HS-27A (cell line): ENCODE measurements at places on chromosomes 2 and 18.

- DNase-seq: no peak
Measured at GRCh38 chr2:11186145-11186544, 30.9 kb downstream of the SLC66A3 start.

GRCh38 chr2:203412546-203413331 lies 84.5 kb downstream of the ABI2 start:
- no peak for DNase-seq

- no peak for DNase-seq
Measured at GRCh38 chr2:45452866-45453265, 158.2 kb downstream of the SRBD1 start.

- no peak for DNase-seq
Measured at GRCh38 chr18:59352250-59352855, 6.7 kb downstream of the LMAN1 start.

DNA sequence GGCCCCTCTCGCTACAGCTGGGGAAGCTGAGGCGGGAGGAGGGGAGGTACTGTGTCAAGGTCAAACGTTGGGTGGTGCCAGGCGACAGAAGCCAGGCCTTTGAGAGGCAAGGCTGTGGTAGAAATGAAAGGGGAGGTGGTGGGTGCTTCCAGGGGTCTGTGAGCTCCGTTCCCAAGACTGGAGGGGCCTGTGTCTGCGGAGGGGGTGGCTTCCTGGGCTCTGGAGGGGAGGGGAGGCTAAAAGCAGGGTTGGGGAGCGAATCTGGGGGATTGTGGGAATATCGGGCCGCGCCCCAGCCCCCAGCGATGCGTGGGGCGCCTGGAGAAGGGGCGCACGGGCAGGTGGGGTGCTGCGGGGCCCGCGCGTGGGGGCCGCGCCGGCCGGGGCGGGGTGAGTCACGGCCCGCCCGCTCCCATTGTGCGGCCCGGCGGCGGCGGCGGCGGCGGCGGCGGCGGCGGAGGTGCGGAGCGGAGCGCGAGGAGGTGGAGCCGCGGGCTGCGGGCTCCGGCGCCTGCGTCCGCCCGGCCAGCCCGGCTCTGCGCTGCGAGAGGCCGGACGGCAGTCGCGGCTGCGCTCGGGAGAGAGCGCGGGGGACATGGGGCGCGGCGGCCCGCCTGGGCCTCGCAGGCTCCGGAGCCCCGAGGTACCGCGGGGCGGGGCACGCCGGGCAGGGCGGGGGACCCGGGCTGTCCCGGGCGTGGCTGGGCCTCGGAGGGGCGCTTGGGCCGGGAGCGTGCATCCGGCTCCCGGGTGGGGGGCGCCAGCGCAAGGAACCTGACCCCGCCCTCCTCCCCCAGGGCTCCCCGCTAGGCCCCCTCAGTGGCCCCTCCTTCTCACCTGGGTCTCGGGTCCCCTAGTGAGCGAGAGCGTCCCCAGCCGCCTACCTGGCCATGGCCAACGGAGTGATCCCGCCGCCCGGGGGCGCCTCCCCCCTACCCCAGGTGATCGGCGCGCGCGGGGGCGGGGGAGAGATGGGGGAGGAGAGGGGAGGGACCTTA lies at the start of gene SLC4A3:
Gene SLC4A3 (plus strand): TSS at position 528 of the 998 bp plus-strand sequence. CDS start 363 bp downstream, at position 891.
- no peak for DNase-seq

- DNase-seq: no peak
Measured at GRCh38 chr2:72289283-72289682, 141.6 kb upstream of the CYP26B1 start.

- no peak for DNase-seq
Measured at GRCh38 chr18:1013951-1014350, 109.3 kb downstream of the ADCYAP1 start.

DNA sequence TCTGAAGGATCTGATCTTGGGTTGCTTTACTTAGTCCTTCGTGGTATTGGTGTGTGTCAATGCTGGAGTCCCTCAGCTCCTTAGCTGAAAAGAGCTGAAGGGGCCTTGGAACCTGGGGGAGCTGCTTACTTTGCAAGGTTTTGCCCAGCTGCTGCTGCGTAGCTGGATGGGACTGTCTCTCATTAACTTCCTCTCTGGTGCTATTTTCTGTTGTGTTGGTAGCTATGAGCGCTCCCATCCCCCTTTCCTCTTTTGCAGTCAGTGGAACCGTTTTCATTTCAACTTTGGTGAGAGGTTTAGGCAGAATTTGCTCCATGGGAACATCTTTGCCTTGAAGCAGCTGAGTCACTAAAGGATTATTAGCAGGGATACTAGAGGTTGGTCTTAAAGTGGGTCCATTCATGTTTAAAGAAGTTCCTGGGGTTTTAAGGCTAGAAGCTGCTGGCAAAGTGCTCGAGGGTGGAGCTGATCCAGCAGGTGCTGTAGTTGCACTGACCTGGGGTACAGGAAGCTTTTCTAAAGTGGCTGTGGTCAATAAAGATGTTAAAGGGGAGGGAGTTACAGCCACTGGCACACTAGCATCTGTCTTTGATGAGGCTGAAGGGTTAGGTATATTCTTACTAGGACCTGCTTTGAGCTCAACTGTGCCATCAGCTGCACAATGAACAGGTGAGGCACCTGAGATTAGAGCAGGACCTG lies 69.9 kb upstream of the DTNB start:
- DNase-seq: no peak

DNA sequence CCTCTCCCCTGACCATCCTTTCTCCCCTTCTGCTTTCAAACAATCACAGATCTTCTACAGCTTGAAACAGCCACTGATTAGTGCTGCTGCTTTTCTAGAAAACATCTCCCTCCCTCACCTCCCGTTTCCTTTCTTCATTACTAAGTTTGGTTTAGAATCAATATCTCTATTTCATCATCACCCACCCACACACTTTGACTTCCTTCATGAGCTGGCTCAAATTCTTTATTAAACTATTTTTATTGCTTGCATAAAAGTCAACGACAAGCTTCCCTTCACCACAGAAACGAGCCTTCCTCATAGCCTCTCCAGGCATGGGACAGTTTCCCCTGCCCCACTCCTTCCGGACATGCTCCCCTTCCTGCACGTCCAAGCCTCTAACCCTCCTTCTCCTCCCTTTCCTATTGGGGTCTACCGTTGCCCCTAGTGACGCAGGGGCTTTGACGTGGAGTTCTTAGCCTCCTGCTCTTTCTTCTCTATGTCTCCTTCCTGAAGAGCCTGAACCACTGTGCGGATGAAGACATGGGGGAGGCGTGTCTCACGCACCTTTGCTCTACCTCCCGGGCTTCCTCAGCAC lies 172.0 kb downstream of the AFF3 start:
- no peak for DNase-seq

DNA sequence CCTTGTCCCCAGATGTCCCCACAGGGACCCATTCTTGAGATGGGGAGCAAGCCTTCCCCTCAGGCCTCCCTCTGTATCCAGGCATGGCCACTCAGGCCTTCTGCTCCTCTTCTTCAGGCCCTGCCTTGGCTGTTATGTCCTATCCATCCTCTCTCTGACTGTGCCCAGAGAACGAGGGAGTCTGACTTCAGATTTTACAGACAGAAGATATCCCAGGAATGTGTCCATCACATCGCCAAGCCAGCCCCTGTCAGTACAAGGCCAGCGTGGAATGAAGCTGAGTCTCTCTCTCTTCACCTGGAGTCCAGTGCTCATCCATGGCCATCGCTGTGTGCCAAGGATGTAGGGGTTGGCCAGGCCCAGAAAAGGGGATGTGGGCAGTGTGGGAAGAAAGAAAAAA lies 57.6 kb downstream of the SDC1 start:
- DNase-seq: no peak

- DNase-seq: no peak
Measured at GRCh38 chr2:191023235-191023679, 9.3 kb upstream of the STAT1 start.

DNA sequence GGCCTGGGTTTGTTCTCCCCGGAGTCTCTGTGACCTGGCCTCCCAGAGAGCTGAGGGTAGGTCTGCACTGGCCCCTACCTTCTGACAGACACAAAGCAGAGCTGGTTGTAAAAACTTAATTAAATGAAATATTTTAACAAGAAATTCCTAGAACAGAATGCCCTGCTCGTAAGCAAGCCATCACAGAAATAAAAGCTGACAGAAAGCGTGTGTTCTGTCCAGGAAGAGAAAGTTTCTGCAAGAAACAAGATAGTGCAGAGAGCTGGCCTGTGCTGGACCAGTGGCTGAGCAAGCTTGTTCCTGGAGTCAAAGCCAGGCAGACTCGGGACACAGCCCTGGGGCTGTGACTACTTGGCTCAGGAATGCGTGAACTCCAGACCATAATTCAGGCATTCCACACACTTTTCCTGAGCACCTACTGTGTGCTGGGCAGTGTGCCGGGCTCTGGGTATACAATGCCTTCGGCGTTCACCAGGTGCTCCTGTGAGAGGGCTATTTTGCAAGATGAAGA lies 51.6 kb downstream of the APOB start:
- DNase-seq: peak; percentile 4

- no peak for DNase-seq
Measured at GRCh38 chr2:16729335-16729734, 63.7 kb upstream of the CYRIA start.

DNA sequence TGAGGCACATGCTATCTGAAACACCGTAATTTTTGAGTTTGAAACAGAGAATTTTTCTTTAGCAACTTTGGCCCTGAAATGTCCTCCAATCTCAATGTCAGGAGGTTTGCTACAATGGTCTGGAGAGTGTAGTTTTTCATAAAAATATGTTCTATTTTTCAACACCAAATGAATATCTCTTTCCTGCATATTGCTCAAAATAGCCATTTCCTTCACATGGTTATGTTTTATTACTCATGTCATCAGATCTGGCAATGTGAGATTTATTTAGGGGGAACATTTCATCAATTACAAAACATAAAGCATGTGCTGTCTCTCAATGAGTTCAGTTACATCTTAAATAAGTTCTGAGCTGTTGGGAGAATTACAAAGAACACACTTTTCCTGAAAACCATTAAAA lies 871.9 kb upstream of the FSHR start:
- no peak for DNase-seq

- no peak for DNase-seq
Measured at GRCh38 chr2:122500316-122501105, 745.1 kb downstream of the TSN start.

- DNase-seq: no peak
Measured at GRCh38 chr2:76867854-76868253, 654.3 kb downstream of the LRRTM4 start.

GRCh38 chr18:41075212-41075611 lies 879.8 kb upstream of the PIK3C3 start:
- peak; percentile 55 for DNase-seq

GRCh38 chr2:1742681-1743395 lies 1.5 kb downstream of the PXDN start:
- no peak for DNase-seq

DNA sequence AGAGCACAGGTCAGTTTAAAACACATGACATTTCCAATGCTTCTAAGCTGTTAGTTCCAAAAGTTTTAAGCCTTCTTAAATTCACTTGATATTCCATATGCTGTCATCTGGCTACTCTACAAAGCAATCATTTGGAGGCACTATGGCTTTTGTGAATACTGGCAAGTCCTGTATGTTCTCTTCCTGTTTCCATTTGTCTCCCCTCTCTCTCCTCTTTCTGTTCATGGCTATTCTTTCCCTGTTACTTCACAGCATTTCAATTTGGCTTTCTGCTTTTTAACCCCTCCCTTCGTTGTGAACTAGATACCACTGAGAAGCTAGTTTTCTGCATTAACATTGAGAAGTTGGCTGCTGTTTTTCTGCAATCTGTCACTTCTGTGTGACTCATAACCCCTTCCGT lies 1337.2 kb upstream of the CELF4 start:
- no peak for DNase-seq

GRCh38 chr18:66553824-66554223 lies 50.1 kb downstream of the CDH19 start:
- no peak for DNase-seq

DNA sequence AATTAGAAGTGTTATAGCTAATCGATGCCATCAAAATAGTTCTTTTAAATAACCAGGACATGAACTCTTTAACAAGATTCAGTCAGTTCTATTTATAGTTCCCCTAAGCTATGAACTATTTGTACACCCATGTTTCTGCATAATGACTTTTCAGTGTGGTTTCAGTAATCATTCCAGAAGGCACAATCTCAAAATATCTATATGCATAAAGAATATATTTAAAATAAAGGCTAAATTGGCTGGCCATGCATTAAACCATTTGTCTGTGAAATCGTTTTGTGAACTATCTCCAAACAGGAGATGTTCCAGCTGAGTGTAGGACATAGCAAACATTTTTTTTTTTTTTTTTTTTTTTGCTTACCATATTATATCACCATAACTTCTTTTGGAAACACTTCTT lies 719.3 kb downstream of the PLCL1 start:
- no peak for DNase-seq

- no peak for DNase-seq
Measured at GRCh38 chr18:67131498-67131897, 385.0 kb downstream of the DSEL start.

- DNase-seq: no peak
Measured at GRCh38 chr2:134226601-134227000, 27.3 kb upstream of the MGAT5 start.

DNA sequence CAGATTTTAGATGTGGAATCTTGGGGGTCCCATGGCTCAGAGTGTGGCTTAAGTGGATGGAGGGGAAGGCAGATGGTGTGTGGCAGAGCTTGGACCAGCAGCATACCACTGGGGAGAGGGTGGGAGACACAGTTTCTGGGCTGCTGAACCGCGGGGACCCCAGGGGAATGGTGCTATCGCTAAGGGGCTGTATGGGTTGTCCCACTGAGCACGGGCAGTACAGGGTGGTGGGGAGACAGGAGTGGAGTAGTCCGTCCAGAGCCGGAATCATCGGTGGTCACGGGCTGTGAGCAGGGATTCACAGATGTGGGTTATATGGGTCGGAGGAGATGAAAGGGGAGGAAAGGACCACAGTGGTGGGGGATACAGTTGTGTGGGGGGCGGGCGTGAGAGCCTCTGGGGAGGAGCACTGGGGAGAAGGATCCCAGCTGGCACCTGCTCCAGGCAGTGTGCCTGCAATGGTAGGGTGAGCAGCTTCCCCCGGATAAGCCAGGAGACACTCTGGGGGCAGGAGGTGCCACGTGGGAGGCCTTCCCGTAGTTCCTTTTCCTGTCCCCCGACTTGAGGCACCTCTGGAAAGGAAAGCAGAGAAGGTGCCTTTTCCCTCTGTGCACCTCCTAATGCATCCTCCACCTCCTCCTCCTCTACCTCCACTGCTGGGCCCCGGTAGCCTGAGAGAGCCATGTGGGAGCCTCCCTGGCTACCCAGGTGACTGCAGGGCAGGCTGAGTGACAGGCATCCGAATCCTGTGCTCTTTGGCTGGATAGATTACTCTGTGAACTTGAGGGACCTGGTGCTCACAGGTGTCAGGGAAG lies 24.9 kb downstream of the IGFBP5 start:
- no peak for DNase-seq

GRCh38 chr2:24117902-24118301 lies 5.2 kb downstream of the PFN4 start:
- no peak for DNase-seq

DNA sequence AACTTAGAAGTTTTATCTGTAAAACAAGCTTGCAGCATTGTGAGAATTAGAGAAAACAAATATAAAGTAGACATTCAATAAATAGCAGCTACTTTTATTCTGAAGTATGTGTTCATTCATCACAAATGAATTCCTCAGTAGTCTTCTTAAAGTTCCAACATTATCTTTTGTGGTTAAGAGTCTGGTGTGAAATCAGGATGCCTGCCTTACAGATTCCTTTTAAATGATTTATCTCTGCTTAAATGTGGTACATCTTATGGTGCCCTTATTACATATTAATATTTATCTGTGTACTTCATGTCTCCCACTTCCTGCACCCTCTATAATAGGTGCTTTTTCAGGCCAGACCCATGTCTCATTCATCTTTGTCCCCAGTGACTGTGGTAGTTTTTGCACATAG lies 595.0 kb downstream of the STK39 start:
- no peak for DNase-seq

- DNase-seq: no peak
Measured at GRCh38 chr2:16813593-16813992, 148.0 kb upstream of the CYRIA start.
